Endothelial cell (in vitro differentiated cells): ENCODE measurements at places on chromosomes 2 and 18.

DNA sequence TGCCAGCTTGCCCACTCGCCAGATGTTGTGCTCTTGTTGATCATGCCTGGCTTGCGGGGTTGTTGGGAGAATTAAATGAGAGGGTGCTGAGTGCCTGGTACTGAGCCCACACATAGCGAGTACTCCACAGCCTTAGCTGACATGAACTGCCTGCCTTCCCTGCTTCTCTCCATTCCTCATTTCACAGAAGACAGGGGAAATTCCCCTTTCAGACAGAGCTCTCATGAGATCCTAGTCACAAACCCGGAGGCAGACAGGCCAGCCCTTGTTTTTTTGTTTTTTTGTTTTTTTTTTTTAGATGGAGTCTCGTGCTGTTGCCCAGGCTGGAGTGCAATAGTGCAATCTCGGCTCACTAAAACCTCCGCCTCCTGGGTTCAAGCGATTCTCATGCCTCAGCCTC is 17.1 kb upstream of the DNMT3A start:
- peaks cover 14% of the 10 kb centered on the region for H3K36me3 ChIP-seq
- no peak overlapping the region for H3K4me3 ChIP-seq
- peaks cover 13% of the 10 kb centered on the region for H3K27me3 ChIP-seq
- H3K4me1 ChIP-seq = peaks cover 22% of the 10 kb centered on the region

- peak overlapping the region; percentile 43 for H3K4me3 ChIP-seq
- no peak overlapping the region for H3K27ac ChIP-seq
- peaks cover 29% of the 10 kb centered on the region for H3K4me1 ChIP-seq
Observed at GRCh38 chr2:232113821-232114220, 152.3 kb downstream of the DIS3L2 start.

DNA sequence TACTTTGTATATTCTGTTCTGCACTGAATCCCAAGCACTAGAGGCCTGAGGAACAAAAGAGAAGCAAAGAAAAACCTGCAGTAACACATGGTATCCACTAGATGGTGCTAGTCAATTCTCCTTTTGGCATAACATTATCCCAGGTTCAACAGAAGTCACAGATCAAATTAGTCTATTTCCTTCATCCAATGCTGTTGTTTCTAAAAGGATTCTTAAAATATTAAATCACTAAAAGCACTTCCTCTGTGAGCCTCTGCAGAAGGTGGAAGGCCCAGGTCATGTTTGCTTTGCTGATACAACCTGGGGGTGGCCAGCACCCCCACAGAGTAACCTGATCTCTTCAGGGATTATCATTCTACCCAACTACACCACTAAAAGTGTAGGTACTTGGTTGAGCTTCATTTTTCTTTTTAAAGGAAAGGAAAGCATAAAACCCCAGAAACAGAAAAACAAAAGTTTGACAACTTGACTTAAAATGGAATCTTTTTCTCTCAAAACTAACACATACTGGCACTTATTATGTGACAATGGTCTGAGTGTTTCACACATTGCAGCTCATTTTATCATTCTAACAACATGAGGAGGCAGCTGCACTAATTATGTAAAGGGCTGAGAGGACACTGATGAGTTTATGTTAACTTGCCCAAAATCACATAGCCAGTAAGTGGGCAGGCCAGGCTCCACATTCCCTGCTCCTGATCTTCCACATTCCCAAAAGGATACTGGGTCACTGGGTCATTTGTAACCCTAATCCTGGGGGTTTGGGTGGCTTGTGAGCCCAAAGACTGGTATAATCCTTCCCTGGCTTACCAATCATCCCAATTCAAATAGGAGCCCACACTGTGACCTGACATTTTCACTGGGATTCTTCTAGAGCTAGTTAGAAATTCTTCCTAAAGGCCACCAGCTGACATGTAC is 66.8 kb upstream of the DNER start:
- peak overlapping the region; percentile 34 for H3K27ac ChIP-seq
- no peak overlapping the region for H3K4me3 ChIP-seq
- no peak for DNase-seq

GRCh38 chr2:15251753-15252152 is 309.4 kb downstream of the NBAS start:
- no peak for DNase-seq
- peaks cover 4% of the 10 kb centered on the region for H3K36me3 ChIP-seq
- no peak overlapping the region for H3K4me3 ChIP-seq
- H3K27me3 ChIP-seq = peaks cover 2% of the 10 kb centered on the region

GRCh38 chr2:241041589-241042158 is 43.3 kb downstream of the SNED1 start:
- no peaks in the 10 kb centered on the region for H3K36me3 ChIP-seq
- DNase-seq = no peak
- H3K4me1 ChIP-seq = no peaks in the 10 kb centered on the region
- no peak overlapping the region for H3K27ac ChIP-seq
- H3K4me3 ChIP-seq = no peak overlapping the region

GRCh38 chr2:10362096-10362897 is 59.6 kb downstream of the HPCAL1 start:
- no peak for DNase-seq
- peaks cover 9% of the 10 kb centered on the region for H3K4me1 ChIP-seq
- H3K36me3 ChIP-seq = peaks cover 5% of the 10 kb centered on the region
- no peak overlapping the region for H3K27ac ChIP-seq

DNA sequence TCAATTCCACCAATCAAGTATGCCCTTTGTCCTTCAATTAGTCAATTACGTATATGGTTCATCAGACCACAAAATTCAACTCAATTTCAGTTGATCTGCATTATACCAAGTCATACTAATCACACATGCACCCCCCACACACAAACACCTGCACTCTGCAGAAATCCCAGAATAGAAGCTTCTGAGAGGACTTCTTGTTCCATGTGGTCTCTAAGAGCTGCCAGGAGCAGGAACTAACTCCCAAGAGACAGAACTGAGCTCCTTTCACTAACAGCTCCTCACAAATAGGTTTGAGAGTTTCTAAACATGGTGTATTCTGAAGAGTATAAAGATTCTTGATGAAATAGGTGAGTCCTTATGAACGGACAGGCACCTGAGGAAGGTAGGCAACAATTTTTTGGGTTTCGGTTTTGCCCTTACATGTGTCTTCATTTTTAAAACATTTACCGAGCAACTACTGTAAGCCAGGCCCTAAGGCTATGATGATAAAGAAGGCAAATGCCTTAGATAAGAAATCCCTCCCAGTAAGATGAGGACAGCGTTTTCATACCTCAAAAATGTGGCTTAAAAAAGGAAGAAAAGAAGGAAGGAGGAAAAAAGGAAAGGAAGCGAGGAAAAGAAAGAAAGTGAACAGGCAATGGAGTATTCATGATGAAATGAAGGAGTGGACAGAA is 183.1 kb downstream of the PID1 start:
- no peak for DNase-seq
- H3K27ac ChIP-seq = no peak overlapping the region
- no peaks in the 10 kb centered on the region for H3K36me3 ChIP-seq
- no peaks in the 10 kb centered on the region for H3K27me3 ChIP-seq
- no peak overlapping the region for H3K4me3 ChIP-seq
- H3K4me1 ChIP-seq = peaks cover 2% of the 10 kb centered on the region

DNA sequence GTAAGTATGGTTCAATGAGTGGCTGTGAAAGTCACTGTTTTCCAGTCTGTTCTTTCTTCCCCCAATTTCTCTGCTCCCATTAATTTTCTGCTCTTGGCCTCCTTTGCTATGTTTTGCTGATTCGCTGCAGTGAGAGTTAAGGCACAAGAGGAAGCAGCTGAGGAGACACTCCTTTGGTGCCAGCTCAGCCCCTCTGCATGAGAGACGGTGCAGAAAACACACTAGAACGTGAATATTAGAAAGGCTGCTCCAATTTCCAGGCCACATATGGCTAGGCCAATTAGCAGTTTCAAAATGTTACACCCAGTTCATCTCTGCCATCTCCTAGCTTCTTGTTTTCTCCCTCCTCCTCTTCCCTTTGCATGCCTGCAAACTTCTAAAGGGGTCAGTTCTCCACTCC is 38.9 kb downstream of the AKAIN1 start:
- DNase-seq = no peak
- no peak overlapping the region for H3K4me3 ChIP-seq
- peaks cover 6% of the 10 kb centered on the region for H3K4me1 ChIP-seq
- peaks cover 1% of the 10 kb centered on the region for H3K27me3 ChIP-seq

- H3K4me3 ChIP-seq = peak overlapping the region; percentile 34
- H3K27me3 ChIP-seq = no peaks in the 10 kb centered on the region
- no peak overlapping the region for H3K27ac ChIP-seq
- peaks cover 11% of the 10 kb centered on the region for H3K36me3 ChIP-seq
- peaks cover 14% of the 10 kb centered on the region for H3K4me1 ChIP-seq
- peak; percentile 78 for DNase-seq
Observed at GRCh38 chr2:11829324-11829946, 83.0 kb downstream of the LPIN1 start.

- DNase-seq = no peak
- H3K4me1 ChIP-seq = no peaks in the 10 kb centered on the region
- no peak overlapping the region for H3K4me3 ChIP-seq
- no peaks in the 10 kb centered on the region for H3K36me3 ChIP-seq
- H3K27me3 ChIP-seq = peaks cover 9% of the 10 kb centered on the region
Observed at GRCh38 chr2:172335736-172336135, 91.7 kb upstream of the ITGA6 start.

GRCh38 chr2:3355951-3356569 is 21.6 kb downstream of the EIPR1 start:
- H3K36me3 ChIP-seq = peaks cover 20% of the 10 kb centered on the region
- no peaks in the 10 kb centered on the region for H3K27me3 ChIP-seq
- peaks cover 23% of the 10 kb centered on the region for H3K4me1 ChIP-seq
- H3K4me3 ChIP-seq = no peak overlapping the region

GRCh38 chr18:44741511-44741910 is 60.8 kb downstream of the SETBP1 start:
- H3K36me3 ChIP-seq = peaks cover 50% of the 10 kb centered on the region
- no peak overlapping the region for H3K27ac ChIP-seq
- DNase-seq = no peak
- peaks cover 6% of the 10 kb centered on the region for H3K27me3 ChIP-seq
- H3K4me3 ChIP-seq = no peak overlapping the region

DNA sequence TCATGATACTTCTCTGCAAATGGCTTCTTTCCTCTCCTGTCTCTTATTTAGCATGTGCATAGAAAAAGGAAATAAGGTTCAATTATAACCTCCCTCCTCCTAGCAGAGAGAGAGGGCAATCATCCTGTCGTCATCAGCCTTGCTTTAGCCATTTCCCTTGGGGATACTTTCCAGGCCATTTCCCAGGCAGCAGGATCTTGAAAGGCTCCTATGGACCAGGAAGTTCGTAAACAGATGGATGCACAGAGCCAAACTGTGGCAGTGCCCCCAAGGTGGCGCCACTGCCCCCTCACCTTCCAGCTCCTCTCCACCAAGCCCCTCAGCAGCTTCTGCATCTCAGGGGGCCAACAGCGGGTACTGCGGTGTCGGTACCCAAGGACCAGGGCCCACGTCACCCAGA is 157.4 kb downstream of the DTNA start:
- no peak overlapping the region for H3K4me3 ChIP-seq
- no peaks in the 10 kb centered on the region for H3K27me3 ChIP-seq
- no peaks in the 10 kb centered on the region for H3K36me3 ChIP-seq

- no peak overlapping the region for H3K4me3 ChIP-seq
- no peaks in the 10 kb centered on the region for H3K4me1 ChIP-seq
- H3K36me3 ChIP-seq = no peaks in the 10 kb centered on the region
- H3K27me3 ChIP-seq = no peaks in the 10 kb centered on the region
- DNase-seq = no peak
Observed at GRCh38 chr18:79864006-79864725, 66.4 kb downstream of the KCNG2 start.

DNA sequence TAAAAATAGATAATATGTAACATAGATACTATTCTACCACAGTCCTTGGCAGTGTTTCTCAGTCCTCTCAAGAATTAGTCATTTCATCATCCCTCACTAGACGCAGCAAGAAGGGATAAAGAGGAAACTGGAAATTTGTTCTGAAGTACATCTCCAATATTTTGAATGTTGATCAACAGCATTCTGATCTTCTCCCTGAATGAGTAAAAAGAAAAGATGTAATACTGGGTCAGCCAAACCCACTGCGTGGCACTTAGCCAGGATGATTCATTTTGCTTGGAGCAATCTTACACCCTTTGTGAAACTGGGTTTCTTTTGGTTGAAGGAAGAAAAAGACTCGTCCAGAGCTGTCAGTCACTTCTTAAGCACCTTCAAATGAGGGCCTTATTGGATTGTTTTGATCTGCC is 54.1 kb downstream of the TAF1B start:
- no peak for DNase-seq
- no peaks in the 10 kb centered on the region for H3K27me3 ChIP-seq
- peaks cover 22% of the 10 kb centered on the region for H3K4me1 ChIP-seq
- no peak overlapping the region for H3K4me3 ChIP-seq
- H3K27ac ChIP-seq = no peak overlapping the region
- H3K36me3 ChIP-seq = no peaks in the 10 kb centered on the region

- DNase-seq = no peak
- no peak overlapping the region for H3K27ac ChIP-seq
- peaks cover 2% of the 10 kb centered on the region for H3K27me3 ChIP-seq
- no peaks in the 10 kb centered on the region for H3K36me3 ChIP-seq
- H3K4me1 ChIP-seq = no peaks in the 10 kb centered on the region
Observed at GRCh38 chr2:233829193-233830110, 24.9 kb downstream of the HJURP start.

- H3K27me3 ChIP-seq = no peaks in the 10 kb centered on the region
- H3K4me3 ChIP-seq = no peak overlapping the region
- no peak overlapping the region for H3K27ac ChIP-seq
Observed at GRCh38 chr2:126881591-126881990, 17.1 kb upstream of the TEX51 start.

- H3K27me3 ChIP-seq = peaks cover 3% of the 10 kb centered on the region
- no peak for DNase-seq
- no peak overlapping the region for H3K4me3 ChIP-seq
- H3K4me1 ChIP-seq = peaks cover 11% of the 10 kb centered on the region
Observed at GRCh38 chr18:63303547-63303946, 16.0 kb downstream of the BCL2 start.

- H3K36me3 ChIP-seq = no peaks in the 10 kb centered on the region
- no peak overlapping the region for H3K27ac ChIP-seq
- H3K27me3 ChIP-seq = no peaks in the 10 kb centered on the region
- peak; percentile 52 for DNase-seq
- H3K4me1 ChIP-seq = no peaks in the 10 kb centered on the region
Observed at GRCh38 chr2:41414486-41415230, 633.2 kb upstream of the PKDCC start.

DNA sequence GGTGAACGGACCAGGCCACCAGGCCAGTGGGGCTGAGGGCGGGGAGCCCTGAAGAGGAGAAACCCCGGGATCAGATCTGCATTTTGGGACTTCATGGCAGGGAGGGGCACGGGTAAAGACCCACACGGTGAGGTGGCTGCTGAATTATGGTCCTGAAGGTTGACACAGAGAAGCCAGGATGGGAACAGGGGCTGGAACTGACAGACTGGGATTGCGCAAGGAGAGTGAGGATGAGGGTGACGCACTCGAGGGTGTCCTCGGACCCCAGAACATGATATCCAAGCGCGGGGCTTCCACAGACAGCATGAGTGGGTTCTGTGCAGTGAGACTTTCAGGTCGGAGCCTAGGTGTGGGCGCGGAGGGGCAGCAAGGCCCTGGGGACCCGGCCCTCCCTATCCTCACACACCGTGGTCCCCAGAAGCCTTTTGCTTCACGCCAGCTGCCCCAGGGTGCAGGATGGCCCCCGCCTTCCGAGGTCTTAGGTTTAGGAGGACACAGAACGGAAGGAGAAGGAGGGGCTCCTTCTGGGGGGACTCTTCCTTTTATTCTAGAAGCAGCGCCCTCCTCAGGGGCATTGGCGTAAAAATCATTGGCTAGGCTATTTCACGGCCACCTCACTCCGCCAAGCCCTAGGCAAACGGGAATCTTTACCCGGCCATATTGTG is 416.8 kb upstream of the HS6ST1 start:
- no peaks in the 10 kb centered on the region for H3K36me3 ChIP-seq
- no peak overlapping the region for H3K4me3 ChIP-seq
- DNase-seq = no peak
- H3K27ac ChIP-seq = no peak overlapping the region
